ENCODE measurements at places on chromosomes 4 and X.

DNA sequence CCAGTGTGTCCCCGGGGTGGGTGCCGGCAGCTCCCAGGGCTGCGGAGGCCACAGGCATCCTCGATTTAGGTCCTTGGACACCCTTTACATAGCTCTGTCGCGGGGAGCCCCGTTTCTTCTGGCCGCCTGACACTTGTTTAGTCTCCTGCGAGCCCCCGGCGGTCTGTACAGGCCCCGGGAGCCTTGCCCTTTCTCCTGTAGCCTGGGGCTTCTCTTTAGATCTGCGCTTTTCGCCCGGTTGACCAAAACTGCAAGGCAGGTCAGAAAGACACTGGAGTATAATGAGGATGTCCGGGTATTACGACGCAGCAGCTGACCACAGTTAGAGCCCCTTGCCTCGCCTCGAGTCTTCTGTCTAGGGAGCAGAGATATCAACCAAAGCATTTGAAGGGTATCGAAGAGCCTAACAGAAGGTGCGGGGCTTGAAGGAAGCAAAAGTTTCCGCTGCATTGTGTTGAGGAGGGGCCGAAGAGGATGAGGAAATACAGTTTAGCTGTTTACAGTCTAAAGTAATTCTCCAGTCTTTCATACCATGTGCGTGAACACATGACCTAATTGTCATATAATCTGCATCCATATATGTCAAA is 479 bp downstream of the BRCC3 start:
- no peak for DNase-seq
- H3K27ac ChIP-seq = peak overlapping the region; percentile 97
- H3K27me3 ChIP-seq = no peaks in the 10 kb centered on the region

DNA sequence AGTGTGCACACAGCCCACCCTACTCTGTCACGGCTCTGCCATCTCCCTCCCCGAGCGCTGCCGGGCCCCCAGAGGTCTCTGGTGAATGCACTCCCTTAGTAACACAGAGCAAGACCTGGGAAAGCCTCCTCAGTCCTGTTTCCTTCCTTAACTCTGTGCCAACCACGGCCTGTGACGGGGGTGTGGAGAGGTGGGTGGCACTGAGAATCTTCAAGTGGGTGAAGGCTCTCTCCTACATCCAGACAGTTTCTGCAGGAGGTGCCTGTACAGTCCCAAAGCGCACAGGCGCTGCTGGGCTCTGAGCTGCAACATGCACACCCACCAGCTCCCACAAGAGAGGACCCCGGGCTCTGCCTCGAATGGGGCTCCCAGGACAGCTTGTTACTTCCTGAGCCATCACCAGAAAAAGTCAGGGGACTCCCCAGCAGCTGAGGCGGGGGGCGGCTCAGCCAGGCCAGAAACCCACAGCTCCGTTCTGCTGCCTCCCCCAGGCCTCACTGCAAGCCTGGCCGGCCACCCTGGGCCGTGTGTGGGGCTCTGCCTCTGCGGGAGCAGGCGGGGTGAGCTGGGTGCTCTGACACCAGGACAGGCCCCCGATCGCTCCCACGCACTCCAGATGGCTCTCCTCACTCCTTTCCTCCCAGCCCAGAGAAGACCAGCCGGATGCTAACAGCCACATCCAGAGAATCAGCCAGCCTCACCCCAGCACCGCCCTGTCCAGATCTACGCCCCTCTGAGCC is 29.7 kb downstream of the FAM53A start:
- no peaks in the 10 kb centered on the region for H3K4me1 ChIP-seq
- no peaks in the 10 kb centered on the region for H3K36me3 ChIP-seq
- no peaks in the 10 kb centered on the region for H3K27me3 ChIP-seq
- H3K4me3 ChIP-seq = no peak overlapping the region

DNA sequence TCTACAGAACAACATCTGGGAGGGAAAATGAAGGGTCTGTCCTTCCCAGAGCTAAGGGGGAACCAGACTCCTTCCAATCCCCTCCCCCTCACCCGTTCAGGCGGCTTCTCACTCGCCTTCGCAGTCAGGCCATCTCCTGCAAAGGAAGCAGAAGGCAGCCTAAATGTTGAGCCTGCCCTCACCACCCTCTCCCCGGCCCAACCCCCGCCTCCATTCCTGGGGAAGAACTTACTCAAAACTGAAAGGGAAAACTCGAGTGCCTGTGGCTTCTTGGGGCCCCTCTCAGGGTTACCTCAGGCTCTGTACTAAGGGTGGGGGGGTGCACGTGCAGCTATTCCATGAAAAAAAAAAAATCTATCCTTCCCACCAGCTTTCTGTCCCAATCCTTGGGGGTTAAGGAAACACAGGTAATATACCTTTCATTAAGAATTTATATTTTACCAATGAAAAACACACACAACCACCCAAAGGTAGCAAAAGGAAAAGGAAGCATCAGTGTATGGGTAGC is 2.4 kb downstream of the ZMYM3 start:
- peak; percentile 72 for DNase-seq
- H3K27me3 ChIP-seq = peaks cover 2% of the 10 kb centered on the region
- H3K27ac ChIP-seq = peak overlapping the region; percentile 85
- H3K4me1 ChIP-seq = peaks cover 28% of the 10 kb centered on the region

GRCh38 chr4:175071123-175071522 is 153.0 kb downstream of the ADAM29 start:
- H3K36me3 ChIP-seq = no peaks in the 10 kb centered on the region
- DNase-seq = no peak
- no peak overlapping the region for H3K4me3 ChIP-seq
- H3K27ac ChIP-seq = no peak overlapping the region
- H3K27me3 ChIP-seq = no peaks in the 10 kb centered on the region
- no peaks in the 10 kb centered on the region for H3K4me1 ChIP-seq

GRCh38 chrX:38560776-38561125 is 591 bp upstream of the TSPAN7 start:
- H3K27me3 ChIP-seq = peaks cover 17% of the 10 kb centered on the region
- DNase-seq = no peak
- H3K4me1 ChIP-seq = peaks cover 2% of the 10 kb centered on the region
- H3K27ac ChIP-seq = no peak overlapping the region
- peak overlapping the region; percentile 79 for H3K4me3 ChIP-seq

- DNase-seq = peak; percentile 56
- peaks cover 8% of the 10 kb centered on the region for H3K4me1 ChIP-seq
- peaks cover 17% of the 10 kb centered on the region for H3K36me3 ChIP-seq
- H3K4me3 ChIP-seq = peak overlapping the region; percentile 100
Observed at GRCh38 chrX:74613370-74614092, 893 bp downstream of the RLIM start.

DNA sequence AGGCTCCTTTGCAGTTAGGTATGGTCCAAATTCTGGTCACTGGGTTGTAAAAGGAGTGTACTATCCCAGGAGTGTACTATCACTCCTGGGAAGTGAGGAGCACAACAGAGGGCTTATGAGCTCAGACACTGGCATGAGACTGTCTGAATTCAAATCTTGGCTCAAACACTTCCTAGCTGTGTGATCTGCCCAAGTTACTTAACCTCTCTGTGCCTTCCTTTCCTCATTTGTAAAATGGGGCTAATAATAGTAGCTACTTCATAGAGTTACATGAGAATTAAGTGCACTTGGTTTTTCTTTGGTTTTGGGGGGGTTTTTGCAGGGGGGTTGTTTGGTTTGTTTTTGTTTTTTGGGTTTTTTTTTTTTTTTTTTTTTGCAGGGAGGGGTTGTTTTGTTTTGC is 152.0 kb downstream of the BCOR start:
- no peak overlapping the region for H3K4me3 ChIP-seq
- no peaks in the 10 kb centered on the region for H3K27me3 ChIP-seq
- H3K4me1 ChIP-seq = peaks cover 18% of the 10 kb centered on the region
- no peaks in the 10 kb centered on the region for H3K36me3 ChIP-seq

GRCh38 chrX:136529795-136530194 is 2.2 kb upstream of the VGLL1 start:
- H3K36me3 ChIP-seq = no peaks in the 10 kb centered on the region
- DNase-seq = no peak
- H3K27me3 ChIP-seq = no peaks in the 10 kb centered on the region

GRCh38 chrX:78796916-78797315 is 49.4 kb downstream of the LPAR4 start:
- DNase-seq = no peak
- peaks cover 7% of the 10 kb centered on the region for H3K4me1 ChIP-seq
- H3K27ac ChIP-seq = no peak overlapping the region
- no peaks in the 10 kb centered on the region for H3K36me3 ChIP-seq
- H3K27me3 ChIP-seq = no peaks in the 10 kb centered on the region

GRCh38 chrX:132508834-132509233 is 20.0 kb upstream of the MBNL3 start:
- peaks cover 11% of the 10 kb centered on the region for H3K27me3 ChIP-seq
- DNase-seq = no peak
- H3K4me1 ChIP-seq = no peaks in the 10 kb centered on the region
- H3K27ac ChIP-seq = no peak overlapping the region
- H3K4me3 ChIP-seq = no peak overlapping the region

DNA sequence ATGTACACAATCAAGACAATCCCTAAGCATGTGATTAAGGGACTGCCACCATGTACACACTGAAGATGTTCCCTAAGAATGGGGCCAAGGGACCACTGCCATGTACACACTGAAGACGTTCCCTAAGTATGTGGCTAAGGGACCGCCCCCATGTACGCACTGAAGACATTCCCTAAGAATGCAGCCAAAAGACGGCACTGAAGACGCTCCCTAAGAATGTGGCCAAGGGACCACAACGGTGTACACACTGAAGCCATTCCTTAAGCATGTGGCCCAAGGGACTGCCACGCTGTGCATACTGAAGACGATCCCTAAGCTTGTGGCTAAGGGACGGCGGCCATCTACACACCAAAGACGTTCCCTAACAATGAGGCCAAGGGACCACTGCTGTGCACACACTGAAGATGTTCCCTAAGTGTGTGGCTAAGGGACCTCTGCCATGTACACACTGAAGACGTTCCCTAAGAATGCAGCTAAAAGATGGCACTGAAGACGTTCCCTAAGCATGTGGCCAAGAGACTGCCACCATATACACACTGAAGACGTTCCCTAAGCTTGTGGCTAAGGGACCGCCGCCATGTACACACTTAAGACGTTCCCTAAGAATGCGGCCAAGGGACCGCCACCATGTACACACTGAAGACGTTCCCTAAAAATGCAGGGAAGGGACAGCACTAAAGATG is 26.4 kb downstream of the DHRSX start:
- no peak for DNase-seq
- peaks cover 4% of the 10 kb centered on the region for H3K4me1 ChIP-seq
- peaks cover 5% of the 10 kb centered on the region for H3K36me3 ChIP-seq
- H3K27ac ChIP-seq = no peak overlapping the region

- no peaks in the 10 kb centered on the region for H3K4me1 ChIP-seq
- no peaks in the 10 kb centered on the region for H3K27me3 ChIP-seq
- H3K36me3 ChIP-seq = no peaks in the 10 kb centered on the region
- H3K27ac ChIP-seq = no peak overlapping the region
Observed at GRCh38 chrX:138349351-138349750, 362.2 kb downstream of the FGF13 start.

DNA sequence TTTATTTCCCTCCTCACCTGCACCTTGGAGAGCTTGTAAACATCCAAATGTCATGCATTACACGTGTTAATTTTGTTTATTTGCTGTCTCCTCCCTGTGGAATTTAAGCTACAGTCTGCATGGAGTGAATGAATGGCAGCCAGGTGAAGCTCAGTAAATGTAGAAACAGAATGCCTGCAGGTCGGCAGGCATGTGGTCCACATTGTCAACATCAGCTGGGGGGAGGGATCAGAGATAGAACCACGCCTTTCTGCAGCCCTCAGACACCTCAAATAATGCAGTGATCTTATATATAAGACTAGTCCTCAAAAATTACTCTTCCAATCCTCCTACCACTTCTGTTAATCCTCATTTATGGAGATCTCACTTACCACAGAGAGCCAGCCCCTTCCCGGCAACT is 131.2 kb upstream of the KIT start:
- H3K4me1 ChIP-seq = no peaks in the 10 kb centered on the region
- no peak overlapping the region for H3K4me3 ChIP-seq
- H3K27me3 ChIP-seq = no peaks in the 10 kb centered on the region
- H3K27ac ChIP-seq = no peak overlapping the region
- no peaks in the 10 kb centered on the region for H3K36me3 ChIP-seq

GRCh38 chrX:26918631-26919030 is 544.5 kb downstream of the PPP4R3C start:
- H3K4me3 ChIP-seq = no peak overlapping the region
- H3K36me3 ChIP-seq = no peaks in the 10 kb centered on the region

- peaks cover 2% of the 10 kb centered on the region for H3K36me3 ChIP-seq
- no peak for DNase-seq
- no peak overlapping the region for H3K4me3 ChIP-seq
Observed at GRCh38 chr4:152374606-152375285, 161.1 kb downstream of the FBXW7 start.

All from activated CD4-positive, alpha-beta T cell treated with anti-CD3 and anti-CD28 coated beads, Interleukin-2, amount 10 ng/mL, durations not matched to agents 24 days and 14 days (primary cell).